Anterior cingulate cortex (tissue), 58 donors: ENCODE measurements at places on chromosomes 16 and 17.

DNA sequence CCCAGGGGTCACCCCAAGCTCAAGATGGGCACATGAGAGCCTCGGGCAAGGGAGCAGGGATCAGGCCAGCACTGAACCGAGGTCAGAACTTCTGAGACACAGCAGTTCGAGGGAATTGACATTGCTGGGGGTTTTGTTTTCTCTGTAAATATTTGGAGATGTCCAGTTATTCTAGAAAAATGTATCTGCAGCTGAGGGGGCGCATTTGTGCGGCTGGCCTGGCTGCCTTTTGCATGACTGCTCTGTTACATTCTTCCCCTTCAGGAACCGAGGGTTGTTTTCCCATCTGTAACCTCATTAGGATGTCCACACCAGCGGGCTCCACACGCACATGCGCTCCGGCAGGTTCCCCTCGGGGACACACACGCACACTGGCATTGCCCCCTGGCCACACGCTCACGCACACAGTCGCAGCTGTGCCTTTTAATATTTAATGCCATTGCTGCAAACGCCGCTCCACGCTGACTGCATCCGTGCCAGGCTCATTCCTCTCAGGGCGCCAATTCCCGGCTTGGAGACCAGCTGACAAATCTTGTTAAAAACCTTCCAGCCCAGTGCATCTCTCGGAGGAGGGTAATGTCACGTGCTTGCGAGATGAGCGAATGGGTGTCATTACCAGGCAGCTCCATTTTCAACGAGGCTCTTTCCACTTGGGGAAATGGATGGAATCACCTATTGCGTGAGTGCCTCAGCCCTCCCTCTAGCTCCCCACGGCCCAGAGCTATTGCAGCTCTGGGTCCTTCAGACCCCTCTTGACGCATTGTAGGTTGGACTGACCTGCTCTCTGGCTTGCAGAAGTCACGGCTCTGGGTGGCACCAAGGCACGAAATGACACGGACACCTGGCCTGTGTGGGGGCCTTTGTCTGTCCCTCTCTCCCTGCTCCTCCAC, 13.1 kb downstream of the CCR7 start:
- DNase-seq, result no peak

DNA sequence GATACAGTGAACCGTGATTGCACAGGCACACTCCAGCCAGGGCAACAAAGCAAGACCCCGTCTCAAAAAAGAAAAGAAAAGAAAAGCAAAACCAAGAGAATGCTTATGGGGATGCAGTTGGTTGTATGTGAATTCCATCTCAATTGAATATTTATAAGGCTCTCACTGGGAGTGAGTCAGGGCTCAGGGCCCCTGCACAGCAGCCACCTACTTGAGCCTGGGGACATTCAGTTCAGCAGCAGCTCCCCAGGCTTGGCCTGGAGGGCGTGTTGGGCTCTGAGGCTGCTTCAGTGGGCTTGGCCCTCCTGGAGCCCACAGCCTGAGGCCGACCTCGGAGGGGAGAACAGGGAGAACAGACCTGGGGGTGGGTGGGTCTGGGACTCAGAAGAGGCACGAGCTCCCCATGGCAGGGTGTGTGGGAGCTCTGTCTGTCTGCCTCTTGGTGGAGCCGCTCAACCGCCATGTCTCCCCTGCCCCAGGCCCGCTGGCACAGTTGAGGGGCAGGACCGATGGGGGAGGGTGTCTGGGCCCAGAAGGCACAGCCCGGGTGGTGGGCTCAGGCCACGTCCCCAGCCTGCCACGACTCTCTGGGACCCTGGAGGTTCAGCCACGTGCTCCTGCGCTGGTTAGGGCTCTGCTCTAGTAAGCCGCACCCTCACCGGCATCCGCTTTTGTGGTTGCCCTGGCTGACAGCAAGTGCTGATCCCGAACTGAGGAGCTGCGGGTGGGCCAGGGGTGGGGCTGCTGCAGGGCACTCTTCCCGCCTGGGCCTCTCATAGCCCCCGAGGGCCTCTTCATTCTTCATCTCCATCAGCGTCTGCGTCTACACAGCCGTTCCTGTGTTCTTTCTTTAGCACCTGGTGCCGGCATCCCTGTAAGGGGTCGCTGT, 24.8 kb downstream of the ZFPM1 start:
- no peak for DNase-seq

DNA sequence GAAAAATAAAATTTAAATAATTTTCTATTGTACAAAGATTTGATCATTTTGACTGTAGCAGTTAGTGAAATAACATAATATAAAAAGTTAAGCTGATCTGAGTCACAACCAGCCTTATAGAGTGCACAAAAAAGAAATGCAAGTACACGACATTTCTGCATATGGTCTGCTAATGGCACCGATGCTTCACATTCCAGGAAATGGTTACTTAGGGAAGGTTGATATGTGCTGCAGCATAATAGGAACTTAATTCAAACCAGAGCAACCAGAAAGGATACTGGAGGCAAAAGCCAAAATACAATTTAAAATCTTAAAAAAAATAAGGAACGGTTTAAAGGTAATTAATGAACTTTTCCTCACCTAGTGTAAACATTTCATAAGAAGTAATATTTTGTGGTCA, 10.0 kb upstream of the CFDP1 start:
- no peak for DNase-seq

DNA sequence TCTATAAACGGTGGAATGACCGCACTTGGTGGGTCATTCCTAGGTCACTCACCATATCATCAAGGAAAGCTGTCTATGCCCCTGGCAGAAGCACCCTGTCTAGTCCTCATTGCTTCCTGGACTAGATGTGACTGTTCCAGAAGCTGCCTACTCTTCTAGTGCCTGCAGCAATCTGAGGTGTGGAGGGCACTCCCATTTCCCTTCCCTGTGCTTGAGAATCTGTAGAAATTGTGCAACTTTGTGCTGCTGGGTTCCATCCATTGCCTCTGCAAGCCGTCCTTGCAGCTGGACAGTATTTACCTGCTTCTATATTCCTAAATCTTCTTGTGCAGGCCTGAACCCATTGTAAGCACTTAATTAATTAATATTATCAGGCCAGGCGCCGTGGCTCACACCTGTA, 52.1 kb downstream of the CACNG3 start:
- no peak for DNase-seq

DNA sequence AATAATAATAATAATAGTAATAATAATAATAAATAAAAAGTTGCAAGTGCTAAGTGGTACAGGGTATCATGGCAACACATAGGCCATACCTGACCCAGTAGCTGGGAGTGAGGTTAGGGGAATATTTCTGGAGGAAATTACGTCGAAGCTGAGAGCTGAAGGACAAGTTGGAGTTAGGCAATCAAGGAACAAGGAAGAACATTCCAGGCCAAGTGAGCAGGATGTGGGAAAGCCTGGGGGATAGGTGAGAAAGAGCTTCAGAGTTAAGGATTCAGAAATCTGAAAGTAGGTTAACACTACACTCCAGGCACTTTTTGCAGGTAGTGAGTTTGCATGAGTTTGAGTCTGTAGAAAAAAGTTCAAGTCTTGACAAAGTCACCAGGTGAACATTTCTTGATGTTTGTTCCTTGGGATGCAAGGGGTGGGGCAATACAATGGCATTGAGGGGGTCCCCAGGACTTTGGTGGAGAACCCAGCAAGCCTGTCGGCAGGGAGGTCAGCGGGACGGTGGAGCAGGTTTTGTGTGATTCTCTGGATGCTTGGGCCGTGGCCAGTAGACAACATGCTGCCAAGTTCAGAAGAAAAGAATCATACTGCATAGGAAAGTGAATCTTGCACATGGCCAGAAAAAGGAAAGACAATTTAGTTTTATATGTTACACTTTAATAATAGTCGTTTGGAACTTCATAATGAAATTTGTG, 27.7 kb upstream of the MPHOSPH6 start:
- no peak for DNase-seq
